Femur (tissue), 1 donor: ENCODE measurements at places on chromosomes 7 and 10.

DNA sequence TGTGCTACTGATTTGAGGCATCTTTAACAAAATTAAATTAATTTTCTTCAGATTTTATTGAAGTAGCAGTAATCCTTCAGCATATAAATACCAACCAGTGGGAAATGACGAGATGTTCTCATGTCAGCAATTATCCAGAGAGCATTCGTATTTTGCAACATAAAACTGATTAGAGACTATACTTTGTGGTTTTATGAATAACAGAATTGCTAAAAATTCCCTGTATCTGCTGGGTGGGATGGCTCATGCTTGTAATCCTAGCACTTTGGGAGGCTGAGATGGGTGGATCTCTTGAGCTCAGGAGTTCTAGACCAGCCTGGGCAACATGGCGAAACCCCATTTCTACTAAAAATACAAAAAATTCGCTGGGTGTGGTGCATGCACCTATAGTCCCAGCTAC is 56.9 kb downstream of the ATAD1 start:
- DNase-seq: no peak

GRCh38 chr10:74987339-74988053 is 124.0 kb upstream of the SAMD8 start:
- DNase-seq: no peak

DNA sequence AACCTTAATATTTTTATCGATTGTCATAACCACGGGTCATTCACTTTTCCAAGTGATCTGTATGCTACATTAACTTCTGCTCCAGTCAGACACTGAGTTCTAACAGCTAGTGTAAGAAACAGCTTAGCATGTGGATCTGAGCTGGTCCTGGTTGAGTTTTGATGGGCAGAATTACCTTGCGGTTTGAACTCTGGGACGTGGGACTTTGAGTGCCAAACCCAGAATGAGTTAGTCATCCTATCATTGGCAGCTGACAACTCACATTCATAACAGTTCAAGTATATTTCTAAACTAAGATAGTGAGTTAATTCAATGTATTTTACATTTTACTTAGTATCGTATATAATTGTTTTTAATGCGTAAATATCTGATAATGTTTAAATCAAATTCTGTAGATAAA is 43.2 kb downstream of the C7orf33 start:
- no peak for DNase-seq

DNA sequence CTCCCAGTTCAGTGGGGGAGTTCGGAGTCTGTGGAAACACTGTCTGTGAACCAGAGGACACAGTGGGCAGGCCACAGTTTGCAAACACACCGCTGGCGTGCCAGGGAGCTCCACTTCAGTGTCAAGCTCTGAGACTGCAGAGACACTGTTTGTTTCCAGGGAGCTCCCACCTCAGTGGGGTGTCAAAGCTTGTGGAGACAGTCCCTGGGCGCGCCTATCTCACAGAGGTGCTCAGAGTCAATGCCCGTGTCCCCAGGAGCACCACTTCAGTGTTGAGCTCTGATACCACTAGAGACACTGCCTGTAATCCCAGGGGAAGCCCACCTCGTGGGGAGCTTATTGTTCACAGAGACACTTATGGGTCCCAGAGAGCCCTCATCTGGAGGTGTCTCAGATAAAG is 4.3 kb downstream of the MYO1G start:
- no peak for DNase-seq

DNA sequence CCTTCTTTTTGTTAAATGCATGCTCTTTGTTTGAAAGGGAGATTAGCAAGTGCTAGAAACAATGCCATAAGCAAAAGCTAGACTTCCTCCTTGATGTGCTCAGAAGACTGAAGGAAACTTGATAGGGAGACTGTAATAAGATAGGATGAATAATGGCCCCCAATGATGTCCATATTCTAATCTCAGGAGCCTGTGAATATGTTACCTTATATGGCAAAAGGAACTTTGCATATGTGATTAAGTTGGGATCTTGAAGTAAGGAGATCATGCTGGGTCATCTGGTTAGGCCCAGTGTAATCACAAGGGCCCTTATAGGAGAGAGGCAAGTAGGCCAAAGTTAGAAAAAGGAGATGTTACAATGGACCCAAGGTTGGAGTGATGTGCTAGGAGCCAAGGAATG is 13.6 kb upstream of the LIPM start:
- no peak for DNase-seq
